ENCODE measurements at places on chromosomes 12 and 14.

DNA sequence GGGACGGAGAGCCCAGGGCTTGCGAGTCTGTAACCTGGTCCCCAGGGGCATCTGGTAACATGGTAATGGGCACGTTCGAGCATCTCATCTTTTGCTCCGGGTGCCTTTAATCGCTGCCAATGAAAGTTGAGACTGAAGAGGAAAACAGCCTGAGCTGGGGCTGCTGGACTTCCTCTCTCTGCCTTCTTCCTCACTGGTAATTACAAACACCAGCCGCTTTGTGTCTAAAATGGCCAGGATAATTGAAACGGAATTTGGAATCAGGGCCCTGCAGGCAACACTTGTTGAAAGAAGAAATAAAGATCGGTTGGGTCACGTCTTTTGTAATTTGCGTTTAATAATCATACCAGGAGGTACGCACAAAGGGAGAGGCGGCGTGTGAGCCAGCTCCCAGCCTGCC is 51.5 kb upstream of the GPATCH2L start:
- no peak for DNase-seq

DNA sequence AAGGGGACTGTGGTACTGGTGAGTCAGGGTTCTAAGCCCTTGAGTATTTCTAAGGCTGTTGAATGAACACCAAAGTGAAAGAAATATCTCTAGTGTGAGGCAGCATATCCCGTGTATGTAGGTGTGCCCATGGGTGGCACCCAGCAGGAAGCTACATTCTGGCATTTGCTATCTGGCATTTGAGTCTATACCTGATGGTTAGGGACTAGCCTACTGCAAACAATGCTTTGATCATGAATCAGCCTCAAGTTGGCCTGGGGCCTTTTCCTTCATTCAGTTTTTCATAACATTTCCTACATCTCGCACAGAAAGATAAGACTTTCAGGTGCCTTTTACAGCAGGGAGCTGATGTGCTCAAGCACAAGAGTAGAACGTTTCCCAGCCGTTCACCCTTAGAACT is 85.7 kb upstream of the E2F7 start:
- no peak for DNase-seq

- DNase-seq: no peak
Observed at GRCh38 chr12:123258593-123258992, 13.1 kb downstream of the CDK2AP1 start.

- no peak for DNase-seq
Observed at GRCh38 chr12:104494793-104495158, 38.0 kb downstream of the CHST11 start.

- DNase-seq: no peak
Observed at GRCh38 chr12:54740882-54741281, 92.7 kb upstream of the DCD start.

GRCh38 chr14:61632401-61632800 is 62.9 kb upstream of the HIF1A start:
- no peak for DNase-seq

DNA sequence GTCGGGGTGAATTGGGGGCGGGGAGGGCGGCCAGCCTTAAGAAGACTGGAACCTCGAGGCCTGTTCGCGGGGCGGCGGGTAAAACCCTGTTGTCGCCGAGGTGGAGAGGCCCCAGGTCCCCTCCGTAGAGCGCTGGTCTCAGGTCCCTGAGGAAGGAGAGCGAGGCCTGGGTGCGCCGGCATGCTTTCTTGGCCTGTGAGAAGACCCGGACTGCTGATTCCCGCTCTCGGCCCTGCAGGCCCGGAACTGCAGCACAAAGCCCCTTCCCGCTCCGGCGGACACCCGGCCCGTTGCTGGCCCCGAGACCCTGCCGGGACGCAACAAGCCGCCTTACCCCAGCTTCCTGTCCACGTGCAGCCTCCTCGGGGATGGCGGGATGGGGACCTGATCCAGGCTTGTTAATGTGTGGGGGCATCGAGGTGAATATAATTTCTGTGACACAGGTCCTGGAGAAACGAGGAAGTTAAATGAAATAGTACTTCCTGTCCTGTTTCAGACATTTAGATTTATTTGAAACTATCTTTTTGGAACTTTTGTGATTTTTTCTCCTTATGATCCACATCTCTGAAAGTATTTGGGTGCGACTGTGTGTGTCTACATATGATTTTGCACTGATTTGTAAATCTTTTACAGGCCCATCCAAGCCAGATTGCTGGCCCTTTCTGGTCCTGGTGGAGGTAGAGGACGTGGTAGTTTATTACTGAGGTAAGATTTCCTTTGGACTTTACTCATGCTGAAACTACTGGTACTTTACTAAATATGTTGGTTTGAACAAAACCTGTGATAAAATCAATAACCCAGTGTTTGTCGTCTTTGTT is 600 bp downstream of the PNN start:
- no peak for DNase-seq

GRCh38 chr12:67364228-67364627 is 95.1 kb downstream of the CAND1 start:
- no peak for DNase-seq

DNA sequence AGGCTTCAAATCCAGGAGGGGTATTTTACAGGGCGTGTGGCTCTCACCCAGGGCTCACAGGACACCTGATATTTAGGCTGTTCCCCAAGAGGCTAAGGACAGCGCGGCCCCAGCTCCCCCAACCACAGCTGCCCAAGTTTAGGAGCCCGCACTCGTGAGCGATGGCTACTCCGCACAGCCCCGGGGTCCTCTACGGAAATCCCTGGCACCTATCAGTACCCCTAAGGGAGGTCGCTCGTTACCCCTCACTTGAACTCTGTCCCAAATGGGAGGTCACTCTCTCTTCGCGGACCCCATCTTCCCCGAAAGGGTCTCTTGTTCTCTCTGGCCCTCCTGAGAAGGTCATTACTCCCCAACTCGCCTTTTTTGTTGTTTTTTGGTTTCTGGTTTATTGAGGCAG is 708 bp upstream of the P2RX4 start:
- no peak for DNase-seq

- no peak for DNase-seq
Observed at GRCh38 chr14:24979725-24980239, 70.2 kb downstream of the STXBP6 start.

GRCh38 chr12:123712780-123713319 is 697 bp downstream of the ATP6V0A2 start:
- no peak for DNase-seq

Data from NCI-H2081 treated with DMSO at 0.1 percent for 48 hours (cell line).